ENCODE measurements at places on chromosomes 1 and 21. TPM values are rescaled to one million over a fixed set of nuclear protein-coding genes. Genes with fewer than 3 reads are reported as not detected.

The NHLH1 gene
- 0.16 TPM for polyA plus RNA-seq

GRCh38 chr21:37430184-37430821 is 63.7 kb downstream of the DYRK1A start:
- DNase-seq, result no peak

DNA sequence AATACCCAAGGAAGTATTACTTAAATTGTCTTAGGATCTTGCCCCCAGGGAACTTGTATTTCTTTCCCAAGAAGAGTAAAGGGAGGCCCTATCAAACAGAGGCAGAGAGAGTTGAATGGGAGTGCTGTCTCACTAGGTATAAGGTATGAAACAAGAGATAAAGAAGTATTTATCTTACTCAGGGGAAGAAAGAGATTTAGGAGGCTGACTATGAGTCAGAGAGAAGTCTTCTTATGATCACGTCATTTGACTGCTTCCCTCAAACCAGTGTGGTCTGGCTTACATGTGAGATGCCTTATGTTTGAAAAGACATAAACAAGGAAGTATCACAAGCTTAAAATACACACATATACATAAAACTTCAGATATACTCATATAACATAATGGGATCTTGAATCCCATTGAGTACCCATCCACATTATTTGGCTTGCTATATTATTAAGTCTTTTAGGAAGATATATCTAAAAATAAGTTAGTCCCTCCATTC is 29.6 kb downstream of the DUSP10 start:
- DNase-seq, result no peak

- DNase-seq, result no peak
These were observed 111.0 kb upstream of the RAB4A start for GRCh38 chr1:229159668-229160544.

- no peak for DNase-seq
These were observed 13.0 kb upstream of the TEDDM1 start for GRCh38 chr1:182413486-182413885.

The GSTM2 gene
- 213 TPM for polyA plus RNA-seq

GRCh38 chr21:41387824-41388223 is 26.0 kb downstream of the MX2 start:
- DNase-seq, result no peak
